Cortex of kidney (tissue), 1 donor: ENCODE measurements at places on chromosomes 12 and 14.

- DNase-seq, result no peak
Measured at GRCh38 chr12:119113496-119113986, 65.2 kb upstream of the HSPB8 start.

DNA sequence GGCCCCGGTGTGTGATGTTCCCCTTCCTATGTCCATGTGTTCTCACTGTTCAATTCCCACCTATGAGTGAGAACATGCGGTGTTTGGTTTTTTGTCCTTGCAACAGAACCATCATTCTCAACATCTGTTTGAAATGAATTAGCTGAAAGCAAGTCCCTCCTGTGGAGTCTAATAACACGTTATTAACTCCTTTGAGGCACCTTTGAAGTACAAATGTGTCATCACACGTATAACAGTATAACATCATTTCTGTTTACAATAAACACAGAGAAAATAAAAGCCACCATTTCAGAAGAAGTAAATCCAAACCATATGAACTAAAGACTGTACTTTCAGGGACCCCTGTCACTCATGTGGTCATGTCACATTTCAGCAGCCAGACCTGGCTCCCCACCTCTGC is 198.5 kb downstream of the STXBP6 start:
- DNase-seq, result no peak

DNA sequence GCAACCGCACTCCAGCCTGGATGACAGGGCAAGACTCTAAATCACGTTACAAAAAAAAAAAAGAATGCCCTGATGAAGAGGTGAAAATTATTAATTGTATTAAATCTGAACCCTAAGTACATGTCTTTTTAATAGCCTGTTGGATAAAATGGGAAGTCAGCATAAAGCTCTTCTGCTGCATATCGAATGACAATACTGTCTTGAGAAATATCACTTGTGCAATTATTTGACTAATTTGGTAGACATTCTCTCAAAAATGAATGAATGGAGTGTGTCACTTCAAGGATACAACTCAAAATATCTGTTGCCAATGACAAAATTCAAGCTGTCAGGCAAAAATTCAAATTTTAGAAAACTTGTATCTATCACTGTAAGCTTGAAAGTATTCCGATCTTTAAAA is 38.9 kb downstream of the DNAI7 start:
- no peak for DNase-seq

DNA sequence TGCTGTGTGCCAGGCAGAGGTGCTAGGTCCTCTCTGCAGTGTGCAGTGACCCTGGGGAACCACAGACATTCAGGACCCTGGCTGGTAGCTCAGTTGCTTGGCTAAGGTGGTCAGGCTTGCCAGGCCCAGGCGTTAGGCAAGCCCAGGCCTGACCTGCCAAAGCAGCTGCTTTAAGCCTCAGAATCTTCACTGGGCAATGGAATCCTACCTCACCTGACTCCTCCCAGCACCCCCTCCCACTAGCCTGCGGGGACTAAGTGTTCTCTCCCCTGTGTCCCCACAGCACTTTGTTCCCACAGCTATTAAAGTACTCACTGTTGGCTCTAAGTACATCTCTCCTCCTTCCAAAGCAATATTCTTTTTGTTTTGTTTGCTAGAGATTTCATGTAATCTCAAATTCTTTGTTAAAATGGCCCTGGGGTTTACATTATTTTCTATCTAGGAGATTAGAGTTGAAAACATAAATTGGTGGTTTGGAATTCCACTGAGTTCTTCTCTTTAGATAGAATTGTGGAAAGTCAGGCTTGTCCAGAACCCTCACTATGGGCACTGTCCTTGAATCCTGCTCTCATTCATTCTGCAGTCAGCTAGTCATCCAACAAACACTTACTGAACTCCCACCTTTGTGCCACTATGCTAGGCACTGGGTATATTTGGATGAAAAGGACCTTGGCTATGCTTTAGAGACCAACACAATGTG is 44.4 kb downstream of the DGLUCY start:
- DNase-seq, result no peak

GRCh38 chr12:27523305-27523641 is 733 bp upstream of the PPFIBP1 start:
- no peak for DNase-seq

GRCh38 chr14:61409782-61410181 is 88.4 kb downstream of the PRKCH start:
- no peak for DNase-seq

- no peak for DNase-seq
Measured at GRCh38 chr12:120237360-120238171, 28.0 kb downstream of the PXN start.
